ENCODE measurements at places on chromosomes 5 and 9. TPM values are rescaled to one million over a fixed set of nuclear protein-coding genes. Genes with fewer than 3 reads are reported as not detected.

DNA sequence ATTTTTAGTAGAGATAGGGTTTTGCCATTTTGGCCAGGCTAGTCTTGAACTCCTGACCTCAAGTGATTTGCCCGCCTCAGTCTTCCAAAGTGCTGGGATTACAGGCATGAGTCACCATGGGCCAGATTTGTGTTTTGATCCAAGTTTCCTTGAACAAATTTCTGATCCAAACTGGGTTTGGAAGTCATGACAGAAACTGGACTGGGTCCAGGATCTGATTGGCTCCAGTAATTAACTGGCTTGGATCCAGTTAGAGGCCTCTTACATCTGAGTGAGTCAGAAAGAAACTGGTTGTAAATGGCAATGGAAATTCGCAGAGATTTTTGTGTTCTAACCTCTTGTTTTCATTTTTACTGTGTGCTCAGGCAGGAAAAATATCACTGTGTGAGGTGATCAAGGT, 141.6 kb downstream of the SLC25A46 start:
- no peak for DNase-seq

Gene SLC6A18
- not detected for total RNA-seq

GRCh38 chr9:134355561-134356279, 29.5 kb downstream of the RXRA start:
- no peak for DNase-seq

DNA sequence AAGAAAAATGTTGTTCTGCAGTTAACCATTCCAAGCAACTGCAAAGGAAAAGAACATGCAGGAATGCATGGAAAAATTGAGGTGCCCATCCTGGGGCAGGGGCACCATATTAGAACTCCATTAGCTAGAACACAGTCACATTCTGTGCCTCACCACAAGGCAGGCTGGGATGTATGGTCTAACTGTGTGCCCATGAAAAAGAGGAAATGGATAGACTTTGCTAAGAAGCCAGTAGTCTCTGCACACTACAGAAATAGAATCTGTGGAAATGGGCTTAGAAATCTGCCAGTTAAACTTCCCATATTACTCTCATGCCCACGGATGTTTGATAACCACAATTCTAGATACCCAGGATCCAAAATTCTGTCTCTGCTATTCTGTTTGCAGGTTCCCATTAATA, 423.8 kb upstream of the SMARCA2 start:
- DNase-seq, result no peak

DNA sequence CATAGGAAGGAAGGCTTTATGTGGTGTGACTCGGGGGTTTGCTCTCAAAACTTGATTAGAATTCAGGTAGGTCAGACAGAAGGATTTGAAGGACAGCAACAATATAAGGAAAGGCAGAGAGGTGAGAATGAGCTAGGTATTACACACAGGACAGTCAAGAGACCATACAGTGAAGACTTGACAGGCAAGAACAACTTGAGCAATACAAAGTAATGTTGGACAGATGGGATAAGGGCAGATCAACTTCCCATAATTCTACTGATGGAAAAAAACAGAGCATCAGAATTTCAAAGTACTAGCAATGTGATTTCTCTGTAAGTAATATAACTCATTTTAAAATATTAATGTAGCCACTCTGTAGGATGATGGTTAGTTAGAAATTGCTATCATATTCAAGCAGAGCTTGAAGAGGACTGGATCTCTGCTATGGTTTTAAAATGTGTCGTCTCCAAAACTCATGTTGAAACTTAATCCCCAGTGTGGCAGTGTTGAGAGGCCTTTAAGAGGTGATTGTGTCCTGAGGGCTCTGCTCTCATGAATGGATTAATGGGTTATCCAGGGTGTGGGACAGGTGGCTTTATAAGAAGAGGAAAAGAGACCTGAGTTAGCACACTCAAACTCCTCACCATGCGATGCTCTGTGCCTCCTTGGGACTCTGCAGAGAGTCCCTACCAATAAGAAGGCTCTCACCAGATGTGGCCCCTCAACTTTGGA, 22.4 kb upstream of the HOMER1 start:
- no peak for DNase-seq

Gene FOXD4L5
- 0.05 TPM for total RNA-seq

GRCh38 chr5:89534331-89534730, 651.3 kb upstream of the MEF2C start:
- no peak for DNase-seq

- no peak for DNase-seq
Measured at GRCh38 chr5:103330875-103331274, 72.3 kb downstream of the MACIR start.

- no peak for DNase-seq
Measured at GRCh38 chr9:75064307-75065025, 23.5 kb downstream of the NMRK1 start.

Data from urinary bladder (tissue), 4 donors.